ENCODE measurements at places on chromosomes 1 and 21.

GRCh38 chr1:243413431-243414151 is 157.8 kb downstream of the SDCCAG8 start:
- no peak for DNase-seq

DNA sequence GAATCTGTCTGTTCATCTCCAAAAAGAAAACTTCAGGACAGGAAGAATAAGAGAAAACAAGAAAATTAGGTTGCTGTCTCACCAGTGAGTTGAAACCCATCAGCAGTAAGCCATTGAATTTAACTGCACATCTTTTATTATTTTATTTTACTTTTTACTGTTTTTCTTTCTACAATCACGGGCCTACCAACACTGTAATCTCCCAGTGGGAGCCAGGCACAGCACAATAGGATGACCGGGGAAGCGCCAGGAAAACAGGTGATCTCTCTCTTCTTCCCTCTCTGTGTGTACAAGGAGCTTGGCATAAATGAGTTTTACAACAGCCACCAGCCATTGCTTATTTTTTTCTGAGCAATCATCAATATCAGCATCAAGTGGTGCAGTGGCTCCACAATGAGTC is 113.1 kb upstream of the ESRRG start:
- DNase-seq, result no peak

- DNase-seq, result no peak
Measured at GRCh38 chr1:150080784-150081183, 13.2 kb downstream of the VPS45 start.

GRCh38 chr1:119347858-119348257 is 20.7 kb upstream of the HAO2 start:
- no peak for DNase-seq

DNA sequence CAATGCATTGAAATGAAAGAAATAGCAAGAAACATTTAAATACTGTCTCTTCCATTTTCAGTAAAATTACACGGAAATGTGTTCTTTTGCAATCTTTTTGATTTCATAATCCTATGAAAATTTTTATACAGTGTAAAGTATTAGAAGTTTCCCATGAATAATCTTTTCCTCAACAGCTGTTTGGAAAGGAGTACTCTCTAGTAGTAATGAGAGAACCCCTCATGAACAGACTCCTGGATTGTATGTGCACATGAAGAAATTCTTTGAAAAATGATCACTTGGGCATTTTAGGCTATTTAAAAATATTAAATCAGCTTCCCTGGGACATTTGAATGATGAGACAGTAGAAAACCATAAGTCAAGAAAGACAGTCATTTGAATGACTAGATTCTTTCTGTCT is 64.4 kb downstream of the LHX9 start:
- DNase-seq, result no peak

DNA sequence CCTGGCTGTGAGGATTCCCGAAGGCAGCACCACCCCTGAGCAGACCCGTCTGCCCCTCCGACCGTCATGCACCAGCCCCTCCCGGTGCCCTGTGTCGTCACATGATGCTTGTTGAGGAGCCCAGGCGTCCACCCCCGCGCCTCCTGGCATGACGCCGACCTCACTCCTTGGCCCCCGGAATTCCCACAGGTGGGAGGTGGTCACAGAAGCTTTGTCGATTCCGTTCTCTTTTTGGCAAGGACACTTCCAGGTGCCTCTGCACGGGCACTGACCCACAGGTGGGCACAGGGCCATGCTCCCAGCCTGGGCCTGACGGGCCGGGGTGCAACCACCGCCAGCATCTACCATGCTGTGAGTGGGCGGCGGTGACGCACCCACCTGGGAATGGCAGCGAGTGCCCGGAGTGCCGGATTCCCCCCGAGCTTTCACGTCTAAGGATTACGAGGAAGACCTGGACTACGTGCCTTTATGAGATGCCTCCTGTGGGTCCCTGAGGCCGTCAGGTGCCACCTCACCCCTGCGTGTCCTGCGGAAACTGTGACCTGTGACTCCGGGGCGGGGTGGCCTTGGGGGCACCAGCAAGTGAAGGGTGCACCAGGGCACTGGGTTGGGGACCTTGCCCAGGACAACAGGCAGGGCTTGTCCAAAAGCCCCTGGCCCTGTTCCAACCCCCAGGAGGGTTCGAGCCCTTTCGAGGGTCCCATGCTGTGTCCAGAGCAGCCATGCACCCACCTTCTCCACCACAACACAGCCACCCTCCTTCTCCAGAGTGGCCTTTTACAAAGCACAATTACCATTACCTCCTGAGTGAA is 31.4 kb upstream of the COL6A1 start:
- no peak for DNase-seq

- no peak for DNase-seq
Measured at GRCh38 chr21:25682382-25682781, 43.3 kb downstream of the JAM2 start.

DNA sequence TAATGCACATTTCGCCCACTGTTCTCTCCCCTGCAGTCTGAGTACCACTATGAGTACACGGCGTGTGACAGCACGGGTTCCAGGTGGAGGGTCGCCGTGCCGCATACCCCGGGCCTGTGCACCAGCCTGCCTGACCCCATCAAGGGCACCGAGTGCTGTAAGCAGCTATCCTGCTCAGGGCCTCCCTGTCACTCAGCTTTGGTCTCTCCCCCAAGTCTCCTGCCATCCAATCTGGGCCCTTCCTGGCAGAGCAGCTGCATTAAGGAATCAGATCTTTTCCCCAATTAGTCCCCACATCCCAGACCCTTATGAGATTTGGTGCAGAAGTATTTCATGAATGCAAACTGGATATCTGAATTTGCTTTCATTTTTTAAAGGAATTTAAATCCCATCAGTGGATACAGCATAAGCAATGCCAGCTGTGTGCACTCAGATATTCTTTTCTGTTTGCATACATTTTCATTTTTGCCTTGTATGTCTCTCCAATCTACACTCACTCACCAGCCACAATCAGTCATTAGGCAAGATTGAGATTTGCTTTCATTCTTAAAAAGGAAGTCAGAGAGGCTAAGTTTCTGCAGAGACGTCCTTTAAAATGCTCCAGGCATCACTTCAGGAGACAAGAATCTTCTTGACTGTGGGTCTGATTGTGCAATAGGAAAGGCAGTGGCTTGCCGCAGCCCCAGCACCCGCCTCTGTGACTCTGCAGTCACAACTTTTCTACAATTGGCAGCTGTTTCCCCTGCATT is 48.1 kb downstream of the ELAPOR1 start:
- peak; percentile 75 for DNase-seq

DNA sequence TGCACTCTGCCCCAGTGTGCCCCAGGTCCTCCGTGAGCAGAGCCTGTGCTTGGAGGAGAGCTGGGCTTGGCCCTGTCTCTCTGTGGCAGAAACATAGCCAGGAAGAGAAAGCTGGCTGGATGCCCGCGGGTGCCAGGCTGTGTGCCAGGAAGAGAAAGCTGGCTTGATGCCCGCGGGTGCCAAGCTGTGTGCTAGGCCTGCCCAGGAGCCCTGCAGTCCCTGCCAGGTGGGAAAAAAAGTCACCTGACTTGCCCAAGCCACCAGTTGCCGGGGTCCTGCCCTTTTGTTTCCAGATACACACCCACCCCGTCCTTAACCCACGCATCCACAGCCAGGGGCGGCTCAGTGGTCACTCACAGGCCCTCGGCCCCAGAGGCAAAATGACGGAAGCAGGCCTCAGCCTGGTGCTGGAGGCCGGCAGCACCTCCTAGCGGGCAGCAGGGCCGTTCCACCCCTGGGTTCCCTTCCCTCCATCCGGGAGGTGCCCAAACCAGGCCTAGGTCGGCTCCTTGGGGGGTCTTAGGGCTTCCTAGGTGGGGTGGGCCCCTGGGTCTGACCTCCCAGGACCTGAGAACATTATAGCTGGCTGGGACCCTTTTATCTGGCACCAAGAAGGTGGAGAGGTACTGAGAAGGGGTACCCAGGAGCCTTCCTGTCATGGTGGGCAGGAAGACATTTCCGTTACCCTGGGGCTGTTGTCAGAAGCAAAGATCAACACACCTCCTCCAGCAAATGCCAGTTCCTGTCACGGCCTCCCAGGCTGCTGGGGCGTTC is 9.1 kb downstream of the ITGB2 start:
- DNase-seq, result peak; percentile 78

GRCh38 chr1:103106426-103107341 is 1.6 kb downstream of the COL11A1 start:
- peak; percentile 58 for DNase-seq

- DNase-seq, result no peak
Measured at GRCh38 chr1:155321639-155322503, 1.2 kb downstream of the RUSC1 start.

DNA sequence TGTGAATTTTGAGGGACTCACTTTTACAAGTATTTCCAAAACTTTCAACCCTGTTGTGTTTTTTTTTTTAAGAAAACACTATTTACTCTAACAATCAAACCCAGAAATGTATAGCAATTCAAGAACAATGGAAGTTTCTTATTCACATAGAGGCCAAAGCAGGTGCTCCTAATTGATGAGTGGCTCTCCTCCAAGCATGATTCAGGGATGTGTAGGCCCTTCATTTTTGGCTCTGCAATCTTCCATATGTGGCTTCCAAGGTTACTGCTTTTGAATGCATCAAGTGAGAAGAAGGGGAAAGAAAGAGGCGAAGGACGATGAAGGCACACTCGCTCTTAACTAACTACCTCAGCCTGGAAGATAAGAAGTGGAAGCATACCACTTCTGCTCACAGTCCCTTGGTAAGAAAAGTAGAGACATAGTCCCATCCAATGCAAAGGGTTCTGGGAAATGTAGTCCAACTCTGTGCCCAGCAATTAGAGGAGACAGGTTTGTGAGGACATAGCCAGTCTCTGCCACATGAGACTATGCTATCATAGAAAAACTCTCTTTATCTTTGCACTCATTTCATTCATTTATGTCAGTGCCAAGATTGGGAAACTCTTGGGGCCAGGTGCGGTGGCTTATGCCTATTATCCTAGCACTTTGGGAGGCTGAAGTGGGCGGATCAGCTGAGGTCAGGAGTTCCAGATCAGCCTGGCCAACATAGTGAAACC is 46.0 kb downstream of the OPTC start:
- no peak for DNase-seq

DNA sequence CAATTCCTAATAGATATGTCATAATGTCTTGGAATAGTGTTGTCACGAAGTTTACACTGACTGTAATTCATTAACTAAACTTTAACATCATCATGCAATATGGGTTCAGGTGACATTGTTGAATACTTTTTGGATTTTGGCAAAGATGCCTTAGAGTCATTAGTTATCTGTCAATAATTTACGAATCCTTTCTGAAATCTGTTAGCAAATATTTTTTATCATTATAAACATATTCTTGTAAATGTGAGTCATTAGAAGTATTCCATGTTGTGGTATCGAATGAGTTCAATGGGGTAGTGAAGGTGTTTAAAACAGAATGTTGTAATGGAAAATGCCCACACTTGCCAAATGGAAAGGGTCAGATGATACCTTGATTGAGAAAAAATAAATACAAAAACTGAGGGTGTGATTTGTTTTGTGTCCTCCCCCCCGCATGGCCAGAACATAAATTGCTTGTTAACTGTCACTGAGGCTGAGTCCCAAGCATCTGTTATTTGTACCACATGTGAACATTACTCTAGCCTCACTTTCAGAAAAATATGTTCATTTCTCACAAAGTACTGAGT is 5.2 kb upstream of the NR5A2 start:
- no peak for DNase-seq

GRCh38 chr1:186183219-186183618 is 191.8 kb downstream of the TPR start:
- DNase-seq, result no peak
